Left lung (tissue), 14 donors: ENCODE measurements at places on chromosomes 13 and 19. TPM values are rescaled to one million over a fixed set of nuclear protein-coding genes. Genes with fewer than 3 reads are reported as not detected.
A peak's percentile ranks its signal among the peaks of the same experiment; 100 is the strongest.

Gene LYL1
- 15.4 TPM for total RNA-seq

Gene METTL21C
- not detected for total RNA-seq

Gene BAX
- 130 TPM for total RNA-seq

Gene C19orf33
- 63.2 TPM for total RNA-seq

DNA sequence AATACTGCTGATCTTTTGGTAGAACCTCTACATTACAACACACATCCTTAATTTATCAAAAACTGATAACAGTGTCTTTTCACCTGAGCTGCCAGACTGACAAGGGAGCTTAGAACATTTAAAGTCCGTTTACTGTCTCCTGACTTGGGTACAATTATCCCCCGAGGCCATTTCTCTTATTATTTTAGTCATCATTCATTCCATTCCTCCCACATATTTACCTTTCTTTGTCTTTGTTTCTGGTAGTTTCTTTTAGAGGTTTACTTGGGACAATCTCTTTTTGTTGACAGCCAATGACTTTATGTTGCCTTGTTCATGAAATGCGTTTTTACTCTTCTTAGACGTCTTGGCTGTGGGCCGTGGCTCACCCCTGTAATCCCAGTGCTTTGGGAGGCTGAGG, 186.9 kb downstream of the PCCA start:
- no peak overlapping the region for H3K4me3 ChIP-seq
- H3K27ac ChIP-seq, result no peak overlapping the region
- no peaks in the 10 kb centered on the region for H3K4me1 ChIP-seq
- no peak for DNase-seq

DNA sequence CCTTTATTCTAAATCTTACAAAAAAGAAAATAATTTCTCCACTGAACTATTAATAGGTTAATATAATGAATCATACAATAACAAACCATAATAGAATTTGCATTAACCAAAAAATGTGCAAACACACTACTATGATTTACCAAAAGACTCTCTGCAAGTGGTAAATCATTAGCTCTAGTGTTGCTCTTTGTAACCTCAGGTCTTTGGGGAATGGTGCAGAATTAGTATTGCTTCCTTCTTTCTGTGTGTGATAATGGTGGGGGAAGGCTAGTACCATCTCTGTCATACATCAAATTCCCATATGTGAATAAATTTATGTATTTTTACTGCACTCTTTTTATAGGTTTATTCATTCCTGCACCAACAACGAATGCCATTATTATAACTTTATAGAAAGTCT, 105.1 kb downstream of the COG6 start:
- no peaks in the 10 kb centered on the region for H3K36me3 ChIP-seq
- DNase-seq, result no peak
- H3K4me1 ChIP-seq, result no peaks in the 10 kb centered on the region
- no peaks in the 10 kb centered on the region for H3K27me3 ChIP-seq

DNA sequence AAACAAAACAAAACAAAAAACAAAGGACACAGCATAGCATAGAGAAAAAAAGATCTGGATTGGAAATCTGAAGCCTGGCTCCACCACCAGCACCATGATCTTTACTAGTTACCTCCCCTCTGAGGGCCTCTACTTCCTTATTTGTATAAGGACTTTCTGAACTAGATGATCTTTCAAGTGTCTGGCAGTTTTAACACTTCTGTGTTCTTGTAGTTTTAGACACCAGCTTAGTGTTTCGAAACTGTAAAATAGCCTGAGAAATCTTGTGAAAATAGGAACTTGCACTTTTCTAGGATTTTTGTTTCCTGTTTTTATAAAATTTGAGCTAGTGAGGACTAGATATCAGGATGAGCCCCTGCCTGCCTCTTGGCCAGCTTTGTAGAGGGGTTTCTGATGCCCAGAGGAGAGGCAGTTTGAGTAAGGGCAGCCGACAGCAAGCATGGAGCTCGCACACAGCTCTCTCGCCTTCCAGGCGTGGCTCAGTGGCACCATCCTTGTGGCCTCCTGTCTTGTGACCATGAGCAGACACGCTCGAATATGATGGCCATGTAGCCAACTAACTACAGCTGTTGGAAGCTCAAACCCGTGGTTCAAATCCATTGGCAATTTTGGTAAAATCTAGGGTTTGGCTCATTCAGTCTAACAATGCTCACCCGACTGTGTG, 319.0 kb downstream of the KCNRG start:
- H3K27ac ChIP-seq, result peak overlapping the region; percentile 80
- H3K4me3 ChIP-seq, result no peak overlapping the region
- H3K4me1 ChIP-seq, result peaks cover 22% of the 10 kb centered on the region

- H3K4me1 ChIP-seq, result no peaks in the 10 kb centered on the region
- no peaks in the 10 kb centered on the region for H3K36me3 ChIP-seq
- no peak overlapping the region for H3K27ac ChIP-seq
These were observed 18.0 kb upstream of the CD22 start for GRCh38 chr19:35310811-35311465.

DNA sequence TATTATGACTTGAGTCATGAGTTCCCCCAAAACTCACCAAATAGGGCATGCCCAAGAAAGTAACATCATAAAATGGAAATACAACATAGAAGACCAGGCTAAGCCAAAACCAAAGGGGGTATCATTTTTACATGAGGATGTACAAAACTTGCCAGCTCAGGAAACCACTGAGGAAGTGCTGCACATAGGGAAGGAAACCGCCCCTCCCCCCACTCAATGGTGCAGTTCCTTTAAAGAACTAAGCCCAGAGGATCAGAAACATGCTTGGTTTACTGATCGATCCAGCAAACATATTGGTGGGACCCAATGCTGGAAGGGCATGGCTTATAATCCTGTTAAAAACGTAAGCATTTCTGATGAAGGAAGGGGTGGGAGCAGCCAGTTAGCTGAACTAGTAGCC, 4.2 kb upstream of the ZNF486 start:
- H3K27ac ChIP-seq, result no peak overlapping the region
- H3K4me1 ChIP-seq, result no peaks in the 10 kb centered on the region
- no peak overlapping the region for H3K4me3 ChIP-seq
- H3K36me3 ChIP-seq, result no peaks in the 10 kb centered on the region

DNA sequence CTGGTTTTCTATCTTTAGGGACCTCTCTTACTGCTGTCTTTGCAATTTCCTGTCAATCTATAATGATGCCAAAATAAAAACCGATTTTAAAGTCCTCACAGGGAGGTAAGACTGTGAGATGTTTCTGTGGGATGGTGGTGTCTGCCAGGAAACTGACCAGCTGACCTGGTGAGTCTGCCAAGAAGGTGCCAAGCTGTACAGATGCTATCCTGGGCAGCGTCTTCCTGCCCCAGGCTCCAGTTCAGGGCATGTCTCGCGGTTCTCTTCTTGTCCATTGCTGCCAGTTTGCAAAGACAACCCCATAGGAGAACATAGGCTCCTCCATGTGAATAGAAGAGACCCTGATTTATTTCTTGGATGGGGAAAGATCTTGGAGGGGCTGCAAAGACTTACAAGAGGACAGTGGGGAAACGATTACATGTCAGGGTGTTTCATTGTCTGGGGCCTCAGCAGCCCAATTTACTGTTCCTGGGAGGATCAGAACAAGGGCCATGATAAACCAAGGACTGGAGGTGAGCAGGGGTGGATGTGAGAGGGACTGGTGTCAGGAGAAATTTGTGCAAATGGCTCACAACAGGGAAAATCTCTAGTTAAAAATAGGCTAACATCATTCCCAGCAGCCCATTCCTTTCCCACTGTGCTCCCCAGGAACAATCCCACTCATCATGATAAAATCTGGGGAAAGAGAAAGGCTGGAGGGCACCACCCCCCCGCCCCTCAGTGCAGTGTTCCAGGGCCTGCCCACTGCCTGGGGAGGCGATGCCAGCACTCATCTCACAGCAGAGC, 42.7 kb upstream of the VSTM2B start:
- no peaks in the 10 kb centered on the region for H3K36me3 ChIP-seq
- DNase-seq, result no peak
- H3K4me3 ChIP-seq, result no peak overlapping the region
- H3K27ac ChIP-seq, result no peak overlapping the region
- H3K27me3 ChIP-seq, result no peaks in the 10 kb centered on the region
- H3K4me1 ChIP-seq, result no peaks in the 10 kb centered on the region

DNA sequence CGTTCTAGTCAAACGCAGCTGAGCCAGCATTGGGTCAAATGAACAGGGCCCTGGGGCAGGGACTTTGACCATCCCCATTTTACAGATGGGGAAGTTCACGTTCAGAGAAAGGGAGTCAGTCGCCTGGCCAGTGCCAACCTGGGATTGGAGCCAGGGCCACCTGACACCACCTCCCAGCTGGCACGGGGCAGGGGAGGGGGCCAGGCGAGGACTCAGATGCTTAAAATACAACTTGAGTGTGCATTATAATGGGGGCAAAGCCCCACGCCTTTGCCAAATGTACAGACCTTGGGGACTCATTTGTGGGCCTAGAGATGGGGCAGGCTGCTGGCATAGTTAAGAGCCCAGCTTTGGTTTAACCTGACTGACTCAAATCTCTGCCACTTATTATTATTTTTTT, 14.6 kb downstream of the PRR12 start:
- no peak overlapping the region for H3K4me3 ChIP-seq
- no peak overlapping the region for H3K27ac ChIP-seq
- H3K36me3 ChIP-seq, result peaks cover 99% of the 10 kb centered on the region
- peaks cover 7% of the 10 kb centered on the region for H3K4me1 ChIP-seq
